Left renal pelvis (tissue), 4 donors: ENCODE measurements at places on chromosomes 16 and 17.

GRCh38 chr16:68707340-68708152 is 29.5 kb upstream of the CDH1 start:
- no peak for DNase-seq

DNA sequence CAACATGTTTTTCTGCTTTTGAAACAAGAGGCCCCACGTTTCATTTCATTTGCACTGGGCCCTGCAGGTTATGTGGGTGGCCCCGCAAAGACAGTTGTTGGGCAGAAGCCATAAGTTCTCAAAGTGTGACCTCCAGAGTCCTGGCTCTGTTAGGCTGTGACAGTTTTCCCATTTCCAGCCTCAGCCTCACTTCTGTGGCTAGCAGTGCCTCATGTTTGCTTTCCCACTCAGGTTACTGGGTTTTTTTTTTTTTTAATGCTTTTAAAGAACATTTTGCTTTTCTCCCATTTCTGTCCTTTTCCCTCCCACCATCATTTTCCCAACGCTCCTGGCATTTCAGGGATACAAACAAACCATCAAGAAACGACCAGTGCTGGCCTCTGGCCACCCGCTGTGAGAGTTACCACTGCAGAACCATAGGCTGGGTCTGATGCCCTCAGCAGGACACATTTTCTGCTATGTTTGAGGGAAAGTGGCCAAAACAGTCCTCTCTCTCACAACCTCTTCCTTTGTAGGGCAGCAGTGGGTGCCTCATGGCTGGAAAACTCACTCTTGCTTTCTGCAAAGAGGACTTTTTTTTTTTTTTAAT is 159.0 kb upstream of the MPHOSPH6 start:
- DNase-seq = no peak

DNA sequence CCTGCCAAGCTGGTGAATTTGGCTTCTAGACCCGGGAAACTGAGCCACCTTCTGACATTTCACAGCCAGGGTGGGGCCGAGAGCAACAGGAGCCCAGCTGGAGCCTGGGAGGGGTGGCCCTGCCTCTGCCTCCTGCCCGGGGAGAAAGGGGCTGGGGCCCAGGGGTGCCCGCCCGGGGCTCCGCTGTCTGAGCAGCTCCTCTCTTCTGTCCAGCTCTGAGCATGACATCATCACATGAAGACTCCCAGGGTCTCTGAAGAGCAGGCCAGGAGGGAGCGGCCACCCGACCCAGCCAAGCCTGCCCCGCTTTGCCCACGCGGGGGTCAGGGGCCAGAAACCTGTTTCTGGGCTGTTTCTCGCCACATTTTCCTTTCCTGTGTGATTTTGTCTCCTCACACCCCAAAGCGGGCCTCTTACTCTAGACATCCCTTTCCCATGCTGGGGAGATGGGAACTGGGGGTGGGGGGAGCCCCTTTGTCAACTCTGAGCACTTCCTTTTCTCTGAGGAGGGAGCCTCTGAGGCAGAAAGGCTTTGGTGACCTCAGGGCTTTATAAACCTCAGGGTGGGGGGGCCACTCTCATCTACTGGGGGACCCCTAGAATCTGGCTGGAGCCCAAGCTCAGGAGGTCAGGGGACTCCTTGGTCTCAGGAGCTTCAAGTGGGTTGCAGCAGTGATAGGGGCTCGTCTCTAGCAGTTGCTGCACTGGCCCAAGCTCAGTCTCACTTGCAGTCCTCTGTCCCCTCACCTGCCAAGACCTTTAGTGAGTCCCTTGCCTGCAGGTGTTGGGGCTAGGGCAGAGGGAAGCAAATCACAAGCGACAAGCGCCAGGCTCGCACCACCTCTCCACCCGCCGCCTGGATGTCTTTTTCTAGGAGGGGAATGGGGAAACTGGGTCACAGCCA is 7.6 kb downstream of the UBALD2 start:
- DNase-seq = no peak

DNA sequence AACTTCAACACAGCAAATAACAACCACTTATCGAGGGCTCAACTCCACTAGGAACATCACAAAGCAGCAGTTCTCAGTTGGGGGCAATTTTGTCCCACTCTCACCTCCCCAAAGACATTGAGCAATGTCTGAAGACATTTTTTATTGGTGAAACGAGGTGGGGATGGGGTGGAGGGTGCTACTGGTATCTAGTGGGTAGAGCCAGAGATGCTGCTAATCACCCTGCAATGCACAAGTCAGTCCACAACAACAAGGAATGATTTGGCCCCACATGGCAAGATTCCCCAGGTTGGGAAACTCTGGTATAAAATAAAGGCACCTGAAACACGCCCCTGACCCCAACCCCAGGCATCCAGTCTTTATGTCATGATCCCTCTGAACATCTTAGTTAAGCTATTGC is 33.3 kb downstream of the TLE7 start:
- DNase-seq = no peak

GRCh38 chr17:48463526-48463925 is 33.5 kb upstream of the SKAP1 start:
- no peak for DNase-seq

GRCh38 chr17:14859542-14859941 is 405.6 kb downstream of the PMP22 start:
- no peak for DNase-seq

DNA sequence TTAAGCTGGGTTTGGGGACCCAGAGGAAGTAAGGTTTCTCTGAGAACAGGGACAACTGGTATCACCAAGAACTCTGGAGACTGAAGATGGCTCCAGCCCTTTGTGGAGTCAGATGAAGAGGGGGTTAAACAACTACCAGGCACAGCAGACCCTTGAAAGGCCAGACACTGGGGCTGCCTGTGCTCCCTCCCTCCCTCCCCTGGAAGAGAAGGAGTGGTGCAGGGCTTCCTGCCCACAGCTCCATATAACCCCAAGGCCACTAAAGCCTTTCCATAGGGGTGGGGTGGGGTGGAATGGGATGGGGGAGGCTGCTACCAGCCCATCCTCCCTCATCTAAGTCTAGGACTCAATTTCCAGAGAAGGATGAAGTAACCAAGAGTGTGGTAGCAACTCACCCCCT is 66.7 kb downstream of the CCDC182 start:
- DNase-seq = no peak

DNA sequence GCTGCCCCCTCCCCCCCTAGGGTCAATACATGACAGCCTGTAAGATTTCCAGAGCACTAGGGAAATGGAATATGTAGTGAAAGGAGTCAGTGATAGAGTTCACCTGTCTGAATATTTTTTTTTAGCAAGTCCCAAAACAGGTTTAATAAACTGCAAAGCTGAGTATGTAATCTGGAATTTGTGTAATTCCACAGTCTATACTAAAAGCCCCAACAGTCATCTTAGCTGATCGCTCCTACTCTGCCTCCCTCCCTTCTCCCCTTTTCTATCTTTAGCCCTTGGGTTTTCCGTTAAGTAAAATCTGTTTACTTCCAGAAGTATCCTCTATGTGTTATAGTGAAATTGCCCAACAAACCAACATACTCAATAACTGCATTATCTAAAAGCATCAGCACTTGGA is 3.5 kb downstream of the CDH13 start:
- DNase-seq = no peak

DNA sequence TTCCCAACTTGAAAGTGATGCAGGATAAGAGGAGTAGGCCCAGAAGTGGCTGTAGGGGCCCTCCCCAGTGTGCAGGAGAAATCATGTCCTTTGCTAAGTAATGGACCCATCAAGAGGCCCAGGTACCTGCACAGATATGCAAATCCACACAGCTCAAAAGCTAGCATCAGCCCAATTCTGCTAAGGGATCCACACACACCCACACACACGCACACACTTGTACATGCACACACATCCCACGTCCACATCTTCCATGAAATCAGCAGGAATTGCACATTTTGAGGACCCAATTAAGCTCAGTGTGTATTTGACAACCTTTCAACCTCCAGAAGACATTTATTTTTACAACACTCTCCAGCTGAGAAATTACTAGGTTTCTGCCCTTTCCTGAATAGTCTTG is 184.8 kb downstream of the C16orf78 start:
- DNase-seq = no peak

DNA sequence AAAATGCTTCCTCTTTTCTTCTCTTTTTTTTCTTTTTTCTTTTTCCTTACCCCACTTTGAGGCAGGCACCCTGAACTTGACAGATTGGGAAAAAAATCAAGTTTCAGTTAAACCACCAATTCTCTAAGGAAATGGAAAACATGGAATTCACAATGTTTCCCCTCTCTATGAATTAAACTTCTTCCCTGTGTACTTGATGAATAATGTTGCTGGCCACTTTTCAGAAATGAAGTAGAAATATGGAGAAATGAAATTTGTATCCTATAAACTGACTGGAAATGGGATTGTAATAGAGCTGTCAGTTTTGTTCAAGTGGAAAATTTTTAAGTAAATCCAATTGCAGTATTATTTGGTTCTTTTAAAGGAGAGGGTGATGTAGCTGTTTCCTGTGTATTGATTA is 129.8 kb downstream of the CLEC16A start:
- no peak for DNase-seq

- DNase-seq = no peak
Measured at GRCh38 chr16:51012396-51012795, 138.7 kb downstream of the SALL1 start.

DNA sequence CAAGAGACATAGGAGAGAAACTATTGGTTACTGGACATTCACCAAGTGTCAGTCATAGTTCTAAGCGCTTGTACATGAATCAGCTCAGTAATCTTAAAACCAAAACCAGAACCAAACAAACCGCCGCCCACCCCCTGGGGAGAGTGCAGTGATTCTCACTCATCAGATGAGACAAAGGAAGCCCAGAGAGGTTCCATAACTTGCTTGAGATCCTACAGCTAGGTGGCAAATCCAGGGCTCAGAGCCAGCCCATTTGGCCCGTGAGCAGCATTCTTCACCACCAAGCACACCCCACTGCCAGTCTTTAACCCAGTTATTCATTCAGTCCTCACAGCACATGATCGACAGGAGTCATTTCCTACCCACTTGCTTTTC is 37.2 kb upstream of the RGS9 start:
- DNase-seq = no peak

DNA sequence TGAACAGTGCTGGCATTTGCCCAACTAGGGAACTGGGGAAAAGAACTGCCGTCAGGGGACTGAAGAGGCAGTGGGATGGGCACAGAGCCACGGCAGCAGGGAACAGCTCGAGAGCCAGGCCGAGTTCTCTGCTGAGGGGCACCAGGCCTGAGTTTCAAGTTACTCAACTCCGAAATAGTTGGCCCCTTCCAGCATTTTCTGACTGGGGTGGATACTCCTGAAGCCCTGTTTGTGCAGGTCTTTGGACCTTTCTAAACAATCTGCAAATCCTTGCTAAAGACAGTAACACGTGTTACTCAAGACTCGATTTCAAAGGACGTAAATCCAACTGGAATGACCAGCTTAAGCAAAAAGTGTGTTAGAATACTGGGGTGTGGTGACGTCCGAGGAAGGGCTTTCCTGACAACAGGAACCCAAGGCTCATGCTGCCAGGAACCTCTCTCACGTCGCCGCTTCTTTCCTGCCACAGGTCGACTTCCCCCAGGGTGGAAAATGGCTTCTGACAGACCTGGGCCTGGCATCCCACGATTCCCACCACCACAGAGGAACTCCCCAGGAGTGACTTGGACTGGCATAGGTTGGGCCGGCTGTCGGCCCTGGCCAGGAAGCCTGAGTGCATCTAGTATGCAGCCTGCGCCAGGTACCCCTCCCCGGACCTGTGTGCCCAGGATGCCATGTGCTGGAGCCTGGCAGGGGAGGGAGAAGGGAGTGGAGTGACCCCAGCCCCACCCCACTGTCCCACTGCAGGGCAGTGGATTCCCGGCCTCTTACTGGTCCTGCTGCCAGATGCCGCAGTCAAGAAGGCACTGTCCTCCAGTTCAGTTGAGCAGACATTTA is 71.9 kb downstream of the N4BP1 start:
- DNase-seq = no peak

- DNase-seq = no peak
Measured at GRCh38 chr17:83058266-83058798, 21.1 kb upstream of the METRNL start.

- DNase-seq = no peak
Measured at GRCh38 chr17:1058423-1059130, 61.6 kb downstream of the TIMM22 start.

GRCh38 chr16:24332582-24333090 is 76.5 kb downstream of the CACNG3 start:
- DNase-seq = no peak

DNA sequence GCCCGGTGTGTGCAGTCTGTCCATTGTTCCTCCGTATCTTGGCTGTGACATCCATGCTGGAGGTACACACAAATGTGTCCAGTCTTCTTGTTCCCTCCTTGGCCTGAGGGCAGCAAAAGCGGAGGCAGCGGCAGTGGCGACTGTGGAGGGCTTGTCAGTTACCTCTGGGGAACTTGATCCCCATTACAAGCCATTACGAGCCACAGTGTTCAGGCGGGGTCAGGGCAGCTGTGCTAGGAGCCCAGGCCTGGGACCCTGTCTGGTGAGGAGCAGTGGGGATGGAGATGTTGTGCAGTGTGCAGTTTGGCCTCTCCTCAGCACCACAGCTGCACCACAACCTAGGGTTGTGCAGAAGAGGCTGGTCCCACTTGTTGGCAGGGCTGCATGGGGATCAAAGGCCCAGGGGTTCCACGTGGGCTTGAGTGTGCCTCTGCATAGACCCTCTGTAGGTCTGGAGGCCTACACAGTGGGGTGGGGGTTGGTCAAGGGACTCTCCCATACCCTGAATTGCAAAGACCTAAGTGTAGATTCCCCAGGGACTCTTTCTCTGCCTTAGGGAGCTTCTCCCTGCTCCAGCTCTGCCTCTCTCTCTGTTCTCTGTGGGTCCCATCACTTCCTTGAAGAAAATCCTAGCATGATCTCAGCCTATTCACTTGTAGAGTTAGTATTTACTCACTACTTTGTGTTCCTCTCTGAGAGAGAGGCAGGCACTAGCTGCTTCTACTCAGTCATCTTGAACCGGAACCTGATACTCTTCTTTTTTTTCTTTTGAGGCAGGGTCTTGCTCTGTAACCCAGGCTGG is 58.8 kb downstream of the SLFN11 start:
- DNase-seq = no peak

DNA sequence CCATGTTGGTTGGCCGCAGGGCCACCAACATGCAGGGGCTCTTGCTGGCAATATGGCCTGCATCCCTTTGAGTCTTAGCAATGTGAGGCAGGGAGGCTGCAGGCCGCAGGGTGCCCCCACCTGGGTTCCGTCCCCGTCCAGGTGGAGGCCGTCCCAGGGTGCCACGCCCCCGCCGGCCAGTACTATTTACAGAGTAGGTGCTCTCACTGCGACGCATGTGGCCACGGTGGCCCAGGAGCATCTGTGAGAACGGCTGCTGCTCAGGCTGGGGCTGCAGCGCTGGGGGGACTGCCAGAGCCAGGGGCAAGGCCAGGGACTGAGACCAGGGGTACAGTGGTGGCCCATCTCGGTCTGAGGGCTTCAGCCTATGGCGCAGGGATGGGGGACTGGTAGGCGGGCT is 3.6 kb downstream of the MATCAP1 start:
- DNase-seq = no peak

GRCh38 chr16:75924397-75924796 is 198.1 kb upstream of the CPHXL start:
- DNase-seq = no peak

DNA sequence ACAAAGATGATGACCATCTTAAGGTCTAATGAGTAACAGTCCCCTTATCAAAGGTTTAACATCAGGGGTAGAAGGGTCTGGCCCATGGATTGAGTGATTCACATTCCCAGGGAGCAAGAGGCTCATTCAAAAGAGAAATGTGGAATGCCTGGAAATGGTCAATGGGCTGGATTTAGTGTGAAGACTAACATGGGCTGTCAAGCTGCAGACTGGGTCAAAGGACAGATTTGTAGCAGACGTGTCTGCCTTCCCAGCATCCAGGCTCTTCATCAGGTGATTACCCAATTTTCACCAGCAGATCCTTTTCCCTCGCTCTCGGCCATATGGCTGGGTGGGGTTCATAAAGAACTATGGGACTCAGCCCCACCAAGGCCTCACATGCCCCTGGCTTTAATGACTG is 26.8 kb downstream of the DCUN1D3 start:
- DNase-seq = no peak
